ENCODE measurements at places on chromosomes 2 and 18. TPM values are rescaled to one million over a fixed set of nuclear protein-coding genes. Genes with fewer than 3 reads are reported as not detected.

IL1R2 gene
- not detected for total RNA-seq

BOLL gene
- not detected for total RNA-seq

IL1RL1 gene
- total RNA-seq, result 0.23 TPM

DNAH6 gene
- total RNA-seq, result 1.6 TPM

UCN gene
- total RNA-seq, result 0.59 TPM

MATN3 gene
- total RNA-seq, result 44.7 TPM

CPS1 gene
- 12.9 TPM for total RNA-seq

CCDC74B gene
- 12.2 TPM for total RNA-seq

INPP5D gene
- total RNA-seq, result 0.66 TPM

FAP gene
- not detected for total RNA-seq

GPR148 gene
- not detected for total RNA-seq

CTNNA2 gene
- 7.7 TPM for total RNA-seq

SFTPB gene
- not detected for total RNA-seq

POTEJ gene
- total RNA-seq, result not detected

POTEI gene
- 2.0 TPM for total RNA-seq

TSPYL6 gene
- total RNA-seq, result not detected

PCARE gene
- total RNA-seq, result not detected

RSAD2 gene
- 0.35 TPM for total RNA-seq

PIAS2 gene
- total RNA-seq, result 52.0 TPM

CROCC2 gene
- not detected for total RNA-seq

RFTN2 gene
- 0.47 TPM for total RNA-seq

DSG1 gene
- total RNA-seq, result not detected

ALS2 gene
- 51.9 TPM for total RNA-seq

CREG2 gene
- 0.13 TPM for total RNA-seq

RAD51AP2 gene
- total RNA-seq, result 0.18 TPM

PAX8 gene
- total RNA-seq, result 0.11 TPM

TFCP2L1 gene
- total RNA-seq, result 3.3 TPM

CHRNA1 gene
- not detected for total RNA-seq

CRACDL gene
- total RNA-seq, result 0.86 TPM

SLC8A1 gene
- 4.3 TPM for total RNA-seq

ALK gene
- total RNA-seq, result 0.46 TPM

DSG2 gene
- total RNA-seq, result 112 TPM

CABYR gene
- total RNA-seq, result 10.0 TPM

KIDINS220 gene
- 33.8 TPM for total RNA-seq

BOK gene
- 23.4 TPM for total RNA-seq

LIMS4 gene
- 0.48 TPM for total RNA-seq

PLEK gene
- total RNA-seq, result not detected

SLC16A14 gene
- 1.2 TPM for total RNA-seq

GLB1L gene
- 13.1 TPM for total RNA-seq

TUBB6 gene
- total RNA-seq, result 27.7 TPM

DSG4 gene
- not detected for total RNA-seq

SLC4A3 gene
- total RNA-seq, result 20.2 TPM
